A549 treated with CpdA at 1 μM for 4 hours (cell line): ENCODE measurements at places on chromosomes 16 and 17. TPM values are rescaled to one million over a fixed set of nuclear protein-coding genes. Genes with fewer than 3 reads are reported as not detected.

CCNF gene
- 20.1 to 24.7 TPM (median 22.5 TPM) in 5 replicates for total RNA-seq

TBX2 gene
- 4.8 to 8.1 TPM (median 7.8 TPM) in 5 replicates for total RNA-seq

TMEM235 gene
- not detected in 5 replicates for total RNA-seq

SOST gene
- total RNA-seq: 0.05 TPM in 1 of 5 replicates, not detected in the others

SRR gene
- total RNA-seq: 4.3 to 11.9 TPM (median 7.9 TPM) in 5 replicates

CRYBA1 gene
- not detected in 5 replicates for total RNA-seq

OR1F1 gene
- 0.29 to 0.48 TPM (median 0.40 TPM) in 3 of 5 replicates, not detected in the others for total RNA-seq

TMC5 gene
- 6.1 to 9.3 TPM (median 7.5 TPM) in 5 replicates for total RNA-seq

HBA2 gene
- 0.27 to 0.53 TPM (median 0.40 TPM) in 3 of 5 replicates, not detected in the others for total RNA-seq

NPIPA8 gene
- total RNA-seq: 0.99 to 1.4 TPM (median 1.2 TPM) in 5 replicates
